ENCODE measurements at places on chromosomes 5 and 9.

DNA sequence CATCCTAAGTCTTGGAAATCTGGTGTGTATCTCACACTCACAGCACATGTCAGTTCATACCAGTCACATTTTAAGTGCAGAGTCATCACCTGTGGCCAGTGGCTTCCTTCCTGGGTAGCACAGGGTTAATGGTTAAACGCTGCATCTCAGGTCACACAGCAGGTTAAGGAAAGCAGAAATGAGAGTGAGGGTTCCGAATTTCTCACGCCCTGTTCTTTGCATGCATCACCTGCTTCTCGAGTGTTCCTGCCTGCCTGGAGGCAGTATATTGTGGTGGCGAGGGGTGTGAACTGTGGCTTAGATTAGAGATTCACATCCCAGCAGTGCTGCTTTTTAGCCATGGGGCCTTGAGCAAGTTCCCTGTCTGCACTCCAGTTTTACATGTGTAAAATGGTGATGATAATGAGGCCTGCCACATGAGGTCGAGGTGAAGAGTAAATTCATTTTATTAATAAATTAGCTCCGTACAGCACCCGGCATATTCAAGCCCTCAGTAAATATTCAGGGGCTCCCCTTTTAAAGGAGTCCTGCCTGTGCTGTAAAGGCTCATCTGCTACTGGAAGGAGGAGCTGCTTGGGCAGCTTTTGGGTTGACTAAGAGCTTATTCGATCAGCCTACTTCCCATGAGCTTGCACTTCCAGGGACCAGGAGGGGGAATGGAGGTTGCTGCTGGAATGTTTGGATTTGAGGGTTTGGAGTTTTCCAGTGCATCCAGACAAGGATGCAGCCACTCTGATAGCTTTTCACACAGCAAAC, 61.1 kb upstream of the SAP30L start:
- no peak for DNase-seq

DNA sequence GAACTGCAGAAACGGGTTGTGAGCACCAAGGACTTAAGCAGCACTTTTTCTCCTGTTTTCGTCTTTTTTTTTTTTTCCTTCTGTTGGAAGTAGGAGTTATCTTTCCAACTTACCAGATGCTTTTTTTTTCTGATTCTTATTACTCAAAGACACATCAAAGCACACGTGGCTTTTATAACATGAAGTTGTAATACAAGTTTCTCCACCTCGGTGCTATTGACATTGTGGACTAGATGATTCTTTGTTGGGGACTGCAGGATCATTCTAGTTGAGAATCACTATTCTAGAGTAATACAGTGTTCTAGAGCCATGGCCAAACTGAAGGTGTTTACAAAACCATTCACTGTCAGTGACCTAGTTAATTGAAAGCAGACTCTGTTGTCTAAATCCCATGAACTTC, 51.5 kb downstream of the MYO10 start:
- DNase-seq: no peak

GRCh38 chr5:150434464-150434863, 15.1 kb downstream of the RPS14 start:
- DNase-seq: no peak

GRCh38 chr9:130523921-130524320, 55.5 kb upstream of the FUBP3 start:
- no peak for DNase-seq

- DNase-seq: no peak
Measured at GRCh38 chr5:33008751-33009418, 297.8 kb downstream of the NPR3 start.

DNA sequence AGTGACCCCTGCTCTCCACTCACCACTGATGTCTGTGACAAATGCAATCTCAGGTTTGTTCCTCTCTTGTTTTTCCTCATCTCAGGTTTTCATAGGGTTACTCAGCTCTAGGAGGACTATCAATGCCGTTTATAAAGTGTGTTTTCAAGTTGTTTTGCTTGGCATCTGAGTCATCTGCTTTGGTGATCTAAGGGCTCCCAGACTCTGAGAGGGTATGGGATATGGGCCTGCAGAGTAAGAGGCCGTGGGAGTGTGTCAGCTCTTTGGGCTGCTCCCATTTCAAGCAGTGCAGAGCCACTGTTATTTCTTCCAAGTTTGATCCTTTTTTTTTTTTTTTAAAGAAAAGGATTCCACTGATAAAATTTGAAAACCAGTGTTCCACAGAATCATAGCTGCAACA, 46.3 kb downstream of the NNT start:
- no peak for DNase-seq

DNA sequence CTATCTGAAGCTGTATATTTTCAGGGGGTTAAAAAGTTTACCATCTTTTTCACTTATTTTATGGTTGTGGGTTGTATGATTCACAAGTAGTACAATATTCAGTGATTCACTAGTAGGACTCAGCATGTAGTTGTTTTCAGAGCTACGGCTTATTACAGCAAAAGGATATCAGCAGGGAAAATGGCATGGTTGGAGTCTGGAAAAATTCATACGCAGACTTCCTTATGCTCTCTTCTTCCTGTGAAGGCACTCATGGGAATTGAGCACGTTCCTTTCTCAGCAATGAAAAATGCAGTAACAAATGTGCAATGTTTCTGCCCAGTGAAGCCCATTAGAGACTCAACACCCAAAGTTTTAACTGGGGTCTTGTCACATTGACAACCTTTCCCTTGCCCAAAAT, 250.5 kb downstream of the KCNN2 start:
- no peak for DNase-seq

GRCh38 chr5:52807037-52807436, 19.3 kb downstream of the ITGA1 start:
- no peak for DNase-seq

GRCh38 chr5:106860398-106861044, 810.2 kb downstream of the EFNA5 start:
- DNase-seq: no peak

DNA sequence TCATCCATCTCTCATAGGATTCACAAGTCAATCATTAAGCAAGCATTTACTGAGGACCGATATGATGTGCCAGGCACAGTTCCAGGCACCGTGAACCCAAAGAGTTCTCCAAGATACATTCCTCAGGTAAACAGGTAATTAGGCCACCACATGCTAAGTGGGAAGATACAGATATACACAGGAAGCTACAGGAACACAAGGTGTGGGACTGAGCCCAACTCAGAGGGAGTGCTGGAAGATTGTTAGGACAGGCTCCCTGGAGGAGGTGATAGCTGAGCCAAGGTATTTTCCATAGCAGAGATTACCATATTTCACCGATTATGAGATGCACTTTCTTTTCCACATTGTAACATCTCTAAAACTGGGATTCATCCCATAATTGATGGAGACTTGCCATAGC, 31.4 kb upstream of the RAI14 start:
- no peak for DNase-seq

DNA sequence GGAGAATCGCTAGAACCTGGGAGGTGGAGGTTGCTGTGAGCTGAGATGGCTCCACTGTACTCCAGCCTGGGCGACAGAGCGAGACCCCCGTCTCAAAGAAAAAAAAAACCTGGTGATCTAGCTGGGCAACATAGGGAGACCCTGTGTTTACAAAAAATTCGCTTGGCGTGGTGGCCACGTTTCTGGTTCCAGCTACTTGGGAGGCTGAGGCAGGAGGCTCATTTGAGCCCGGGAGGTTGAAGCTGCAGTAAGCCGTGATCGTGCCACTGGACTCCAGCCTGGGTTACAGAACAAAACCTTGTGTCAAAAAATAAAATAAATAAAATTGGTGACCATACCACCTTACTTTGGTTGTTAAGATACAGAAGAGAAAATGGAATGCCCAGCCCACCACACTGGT, 1.8 kb upstream of the HNRNPAB start:
- no peak for DNase-seq

DNA sequence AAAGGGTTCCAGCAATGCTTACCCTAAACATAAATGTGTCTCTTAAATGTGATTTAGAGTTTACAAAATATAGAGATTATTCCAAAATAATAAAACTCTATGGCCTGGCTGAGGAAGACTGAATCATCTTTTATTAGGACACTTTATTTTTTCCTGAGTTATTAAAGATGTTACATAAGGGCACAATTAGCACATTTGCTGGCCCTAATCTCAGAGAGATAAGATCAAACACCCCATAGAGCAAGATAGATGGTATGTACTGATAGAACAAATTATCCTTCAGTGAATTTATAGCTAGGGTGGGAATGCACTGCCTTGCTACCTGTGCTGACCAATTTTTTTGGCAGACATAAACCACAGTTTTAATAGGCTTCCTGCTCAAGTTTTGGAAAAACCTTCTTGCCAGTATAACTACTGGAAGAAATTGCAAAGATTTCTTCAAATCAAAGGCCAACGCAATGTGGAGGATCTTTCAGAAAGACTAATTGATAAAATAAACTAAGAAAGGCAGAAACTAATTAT, 367.1 kb upstream of the MPDZ start:
- DNase-seq: no peak

- DNase-seq: no peak
Measured at GRCh38 chr9:116152941-116153764, 438 bp upstream of the PAPPA start.

GRCh38 chr9:135500525-135501260, at the start of gene MRPS2:
TSS of gene MRPS2 (plus strand) at chr9:135500682. CDS start at chr9:135500711, 29 bp downstream.
- DNase-seq: peak; percentile 70

GRCh38 chr9:80732506-80732905, 956.8 kb downstream of the TLE1 start:
- no peak for DNase-seq

- DNase-seq: no peak
Measured at GRCh38 chr5:140202078-140202477, 27.1 kb downstream of the CYSTM1 start.

DNA sequence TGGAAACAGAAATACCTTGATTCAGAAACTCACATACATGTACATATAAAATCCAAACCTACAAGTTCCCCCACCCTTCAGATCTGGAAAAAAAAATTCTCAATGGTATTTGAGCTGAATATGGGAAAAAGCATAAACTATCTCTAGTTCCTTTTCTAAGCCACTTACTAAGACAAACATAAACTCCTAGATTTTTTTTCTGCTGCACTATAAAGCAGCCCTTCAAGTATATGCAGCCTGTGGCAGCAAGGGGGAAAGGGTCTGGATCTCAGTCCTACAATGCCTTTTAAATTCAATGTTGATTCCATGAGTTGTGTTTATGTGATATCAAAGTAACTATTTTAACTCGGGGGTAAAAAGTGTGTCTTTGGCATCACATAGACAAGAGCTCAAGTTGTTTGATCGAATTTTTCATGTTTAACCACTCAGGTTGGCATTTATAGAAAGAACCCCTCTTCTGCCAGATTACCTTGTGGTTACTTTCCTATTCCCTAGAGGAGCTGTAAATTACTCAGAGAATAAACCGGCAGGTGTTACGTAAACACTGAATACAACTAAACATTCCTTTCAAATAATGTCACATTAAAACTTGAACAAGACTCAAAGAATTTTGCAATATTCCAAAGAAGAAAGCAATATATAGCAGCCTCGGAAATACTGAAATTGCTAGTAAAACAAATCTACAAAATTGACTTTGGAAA, 91.8 kb upstream of the FER start:
- DNase-seq: no peak

DNA sequence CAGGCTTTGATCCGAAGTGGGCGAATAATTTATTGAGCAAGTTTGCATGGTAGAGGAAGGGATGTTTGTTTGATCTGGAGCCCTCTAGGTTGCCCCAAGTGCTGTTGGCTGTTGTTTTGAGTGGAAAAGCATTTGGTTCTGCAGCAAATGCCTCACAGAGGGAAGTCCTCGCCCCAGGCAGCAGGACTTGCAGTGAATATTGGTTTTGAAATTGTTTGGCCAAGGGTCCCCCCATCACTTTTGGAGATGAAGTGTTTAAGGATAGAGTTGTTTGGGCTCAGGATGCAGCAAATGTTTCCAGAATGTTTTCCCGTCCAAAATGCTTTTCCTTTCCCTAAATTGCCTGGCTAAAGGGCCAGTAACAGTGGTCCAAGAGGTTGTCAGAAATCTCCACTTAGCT, 3.1 kb downstream of the JADE2 start:
- no peak for DNase-seq

DNA sequence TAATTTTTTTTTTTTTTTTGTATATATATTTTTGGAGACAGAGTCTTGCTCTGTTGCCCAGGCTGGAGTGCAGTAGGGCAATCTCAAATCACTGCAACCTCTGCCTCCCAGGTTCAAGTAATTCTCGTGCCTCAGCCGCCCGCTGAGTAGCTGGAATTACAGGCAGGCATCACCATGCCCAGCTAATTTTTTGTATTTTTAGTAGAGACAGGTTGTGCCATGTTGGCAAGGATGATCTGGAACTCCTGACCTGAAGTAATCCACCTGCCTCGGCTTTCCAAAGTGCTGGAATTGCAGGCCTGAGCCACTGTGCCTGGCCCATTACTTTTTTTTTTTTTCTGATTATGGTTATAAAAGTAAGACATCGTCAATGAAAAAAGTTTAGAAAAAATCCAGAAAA, 84.0 kb upstream of the LMNB1 start:
- DNase-seq: no peak

GRCh38 chr9:27472195-27472594, 51.9 kb upstream of the IFNK start:
- DNase-seq: no peak

- DNase-seq: no peak
Measured at GRCh38 chr5:604391-604831, 7.7 kb upstream of the CEP72 start.

GRCh38 chr9:81266674-81267073, 422.7 kb downstream of the TLE1 start:
- no peak for DNase-seq

GRCh38 chr5:43191740-43192557, at the start of gene NIM1K:
TSS of gene NIM1K (plus strand) at chr5:43192225. CDS start at chr5:43245776, 53,551 bp downstream.
- DNase-seq: no peak

GRCh38 chr9:121268598-121268850, 562 bp downstream of the GSN start:
- DNase-seq: no peak

DNA sequence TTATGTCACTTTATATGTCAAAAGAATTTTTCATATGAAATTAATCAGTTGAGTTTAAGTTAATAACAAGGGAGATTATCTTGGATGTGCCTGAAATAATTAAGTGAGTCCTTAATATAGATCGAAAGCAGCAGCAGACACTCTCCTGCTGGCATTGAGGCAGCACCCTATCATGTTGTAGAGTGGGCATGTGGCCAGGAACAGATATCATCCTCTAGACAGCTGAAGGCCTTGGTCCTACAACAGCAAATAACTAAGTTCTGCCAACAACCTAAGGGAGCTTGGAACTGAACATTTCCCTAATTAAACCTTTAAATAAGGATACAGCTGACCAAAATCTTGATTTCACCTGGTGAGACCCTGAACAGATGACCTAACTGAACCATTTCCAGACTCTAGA, 25.8 kb upstream of the UGT3A1 start:
- DNase-seq: no peak

DNA sequence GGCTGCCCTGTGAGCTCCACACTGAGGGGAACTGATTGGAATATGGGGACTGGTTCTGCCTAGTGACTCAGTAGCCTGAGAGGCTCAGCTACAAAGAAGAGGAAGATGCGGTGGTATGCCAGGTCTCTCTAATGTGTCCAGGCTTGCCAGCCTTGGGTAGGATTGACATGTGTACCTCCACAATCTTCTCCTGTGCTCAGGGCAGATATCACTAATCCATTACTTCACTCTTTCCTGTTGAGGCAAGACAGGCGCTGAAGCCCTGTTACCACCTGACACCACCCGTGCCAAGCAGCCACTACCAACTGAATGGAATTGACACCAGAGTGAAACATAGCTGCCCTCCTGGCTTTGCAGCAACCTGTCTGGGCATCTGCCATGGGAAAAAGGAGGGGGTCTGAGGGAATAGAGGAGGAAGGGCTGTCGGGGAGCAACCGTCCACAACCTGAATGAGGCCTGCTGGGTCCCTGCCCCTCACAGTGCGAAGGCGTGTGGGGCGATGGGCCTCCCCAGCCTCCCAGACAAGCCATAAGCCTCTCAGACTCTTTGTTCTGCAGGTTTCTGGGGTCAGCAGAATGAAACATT, 114.7 kb upstream of the CXCL14 start:
- DNase-seq: no peak

All from stimulated activated CD8-positive, alpha-beta memory T cell treated with anti-CD3 and anti-CD28 coated beads, Interleukin-12 subunit alpha, Interleukin-12 subunit beta, amount 100 ng/mL, for 1 hour (primary cell).